SHP77 treated with DMSO at 0.1 percent for 48 hours (cell line): ENCODE measurements at places on chromosomes 2 and 18.

DNA sequence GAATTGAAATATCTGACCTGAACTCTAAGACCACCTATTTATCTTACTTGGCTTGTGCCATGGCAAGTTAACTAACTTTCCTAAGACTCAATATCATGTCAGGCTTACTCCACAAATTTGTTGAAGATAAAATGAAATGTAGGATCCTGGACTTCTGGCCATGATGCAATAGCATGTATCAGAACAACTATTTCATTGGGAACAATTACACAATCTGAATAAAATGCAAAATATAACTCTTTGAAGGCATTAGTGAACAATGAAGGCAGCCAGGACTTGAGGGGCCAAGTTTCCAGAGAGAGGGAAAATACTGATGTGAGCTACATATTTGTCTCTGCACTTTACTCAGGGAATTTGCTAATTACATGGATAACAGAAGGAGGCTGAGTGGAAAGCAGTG lies 476.5 kb upstream of the ACVR2A start:
- no peak for DNase-seq

- no peak for DNase-seq
Measured at GRCh38 chr2:98161186-98161585, 74.2 kb downstream of the VWA3B start.

GRCh38 chr18:74803769-74804168 lies 206.1 kb downstream of the ZNF407 start:
- DNase-seq, result no peak

DNA sequence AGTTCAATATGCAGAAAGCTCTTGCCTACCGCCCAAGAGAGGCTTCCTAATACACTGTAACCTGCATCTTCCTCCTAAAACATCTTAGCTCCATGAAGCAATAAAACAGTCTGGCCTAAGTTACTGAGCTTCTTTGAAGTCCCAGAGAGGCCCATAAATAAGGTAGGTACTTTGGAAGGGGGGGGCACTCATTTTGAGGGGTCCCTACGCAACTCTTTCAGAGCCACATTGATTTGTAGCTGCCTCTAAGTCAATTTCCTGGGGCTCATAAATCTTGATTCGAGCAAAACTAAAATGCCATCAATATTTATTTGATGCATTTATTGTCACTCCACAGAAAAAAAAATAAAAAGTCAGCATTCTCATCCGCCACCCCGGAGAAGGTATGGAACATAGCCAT lies 60.4 kb upstream of the SIX2 start:
- no peak for DNase-seq
